ENCODE measurements at places on chromosomes 3 and 15.

DNA sequence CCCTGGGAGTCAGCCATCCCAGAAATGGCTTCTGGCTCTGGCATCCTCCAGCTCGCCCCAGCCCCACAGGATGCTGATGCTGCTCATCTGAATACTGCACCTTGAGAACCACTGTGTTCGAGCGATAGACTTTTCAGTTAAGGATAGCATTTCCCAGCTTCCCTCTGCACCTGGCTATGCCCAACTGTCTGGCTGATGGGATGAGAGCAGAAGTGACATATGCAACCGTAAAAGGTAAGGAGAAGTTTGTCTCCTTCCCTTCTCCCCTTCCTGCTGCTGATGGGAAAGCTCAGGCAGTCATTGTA is 9.7 kb upstream of the HHATL start:
- no peak for DNase-seq

DNA sequence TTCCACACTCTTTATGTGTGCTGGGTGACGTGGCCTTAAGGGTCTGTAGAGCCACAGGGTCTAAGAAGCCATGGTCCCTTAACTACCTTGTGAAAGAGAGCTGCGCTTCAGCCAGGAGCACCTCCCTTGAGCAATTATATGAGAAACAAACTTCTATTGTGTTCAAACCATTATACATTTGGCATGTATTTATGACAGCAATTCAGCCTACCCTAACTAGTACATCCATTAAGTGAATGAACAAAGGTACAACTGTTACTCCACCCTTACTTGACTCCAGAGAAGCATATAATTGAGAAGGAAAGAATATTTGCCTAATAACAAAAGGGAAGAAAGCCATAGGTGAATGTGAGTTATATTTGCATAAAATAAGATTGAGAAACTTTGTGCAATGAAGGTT is 69.8 kb upstream of the BOC start:
- no peak for DNase-seq

GRCh38 chr15:58077427-58077826 is 11.9 kb upstream of the ALDH1A2 start:
- DNase-seq: no peak

DNA sequence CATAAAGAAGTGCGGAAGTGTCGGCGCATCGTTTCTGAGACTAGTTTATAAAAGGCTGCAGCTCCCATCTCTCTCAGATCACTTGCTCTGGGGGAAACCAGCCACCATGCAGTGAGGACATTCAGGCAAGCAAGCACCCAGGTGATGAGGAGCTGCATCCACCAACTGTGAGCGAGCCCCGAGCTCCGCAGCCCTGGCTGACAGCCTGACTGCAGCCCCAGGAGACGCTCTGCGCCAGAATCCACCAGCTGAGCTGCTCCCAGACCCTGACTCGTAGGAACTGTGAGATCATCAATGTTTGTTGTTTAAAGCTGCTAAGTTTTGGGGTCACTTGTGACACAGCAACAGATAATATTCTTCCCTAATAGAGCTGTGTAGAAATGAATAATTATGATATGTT is 5.0 kb upstream of the TM2D3 start:
- no peak for DNase-seq

GRCh38 chr3:155218462-155218861 is 75.0 kb downstream of the STRIT1 start:
- DNase-seq: no peak

- DNase-seq: no peak
Observed at GRCh38 chr3:14757153-14757700, 61.5 kb upstream of the FGD5 start.

DNA sequence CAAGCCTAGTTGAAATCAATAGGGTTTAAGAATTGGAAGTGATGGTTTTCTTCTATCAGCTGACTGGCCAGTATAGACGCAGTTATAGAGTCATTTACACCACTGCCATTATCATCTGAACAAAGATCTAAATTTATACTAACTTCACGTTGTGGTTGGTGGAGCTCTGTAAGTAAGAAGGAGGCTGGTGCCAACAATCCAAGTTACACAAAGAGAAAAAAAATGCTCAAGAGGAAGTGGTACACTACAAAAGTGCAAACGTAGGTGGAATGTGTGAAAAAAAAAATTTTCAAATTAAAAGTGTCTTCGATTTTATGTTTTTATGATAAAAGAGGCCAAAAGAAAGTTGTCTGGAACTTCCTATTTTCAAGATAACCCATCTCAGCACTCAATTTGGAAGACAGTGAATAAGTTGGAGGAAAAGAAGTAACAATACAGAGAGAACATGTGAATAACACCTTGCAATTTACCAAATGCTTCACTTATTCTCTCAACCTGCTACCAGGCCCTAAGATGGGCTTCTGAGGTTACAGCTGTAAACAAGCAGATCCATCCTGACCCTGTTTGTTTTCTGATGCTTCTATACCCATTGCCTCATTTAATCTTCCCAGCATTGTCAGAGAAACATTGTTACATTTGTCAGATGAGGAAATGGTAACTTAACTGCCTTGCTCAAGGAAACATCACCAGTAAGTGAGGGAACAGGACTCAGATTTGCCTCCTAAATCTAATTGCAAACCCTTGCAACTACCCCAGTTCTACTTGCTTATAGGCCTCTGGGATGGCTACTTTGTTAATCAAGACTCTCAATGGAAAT is 12.0 kb upstream of the TASOR start:
- DNase-seq: no peak

GRCh38 chr15:59327942-59328341 is 44.7 kb downstream of the MYO1E start:
- peak; percentile 6 for DNase-seq

- DNase-seq: no peak
Observed at GRCh38 chr3:81620849-81621248, 140.6 kb downstream of the GBE1 start.

Measured in NB4 (cell line).